Fibroblast of upper back skin (primary cell): ENCODE measurements at places on chromosomes 7 and 10.

DNA sequence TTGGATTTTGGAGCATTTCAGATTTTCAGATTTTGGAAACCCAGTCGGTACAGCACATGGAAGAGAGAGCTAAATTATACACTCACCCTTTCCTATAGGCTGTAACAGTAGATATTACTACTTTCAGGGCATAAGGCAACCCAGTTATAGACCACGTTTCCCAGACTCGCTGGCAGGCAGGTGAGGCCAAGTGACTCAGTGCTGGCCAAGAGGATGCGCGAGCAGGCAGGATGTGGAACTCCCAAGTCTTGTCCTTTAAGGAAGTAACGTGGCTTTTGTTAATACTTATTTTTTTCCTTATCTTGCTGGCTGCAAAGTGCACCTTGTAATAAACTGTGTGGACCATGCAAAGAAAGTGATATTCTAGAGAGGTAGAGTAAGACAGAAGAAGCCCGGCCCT lies 1160.1 kb downstream of the GATA3 start:
- DNase-seq, result no peak

DNA sequence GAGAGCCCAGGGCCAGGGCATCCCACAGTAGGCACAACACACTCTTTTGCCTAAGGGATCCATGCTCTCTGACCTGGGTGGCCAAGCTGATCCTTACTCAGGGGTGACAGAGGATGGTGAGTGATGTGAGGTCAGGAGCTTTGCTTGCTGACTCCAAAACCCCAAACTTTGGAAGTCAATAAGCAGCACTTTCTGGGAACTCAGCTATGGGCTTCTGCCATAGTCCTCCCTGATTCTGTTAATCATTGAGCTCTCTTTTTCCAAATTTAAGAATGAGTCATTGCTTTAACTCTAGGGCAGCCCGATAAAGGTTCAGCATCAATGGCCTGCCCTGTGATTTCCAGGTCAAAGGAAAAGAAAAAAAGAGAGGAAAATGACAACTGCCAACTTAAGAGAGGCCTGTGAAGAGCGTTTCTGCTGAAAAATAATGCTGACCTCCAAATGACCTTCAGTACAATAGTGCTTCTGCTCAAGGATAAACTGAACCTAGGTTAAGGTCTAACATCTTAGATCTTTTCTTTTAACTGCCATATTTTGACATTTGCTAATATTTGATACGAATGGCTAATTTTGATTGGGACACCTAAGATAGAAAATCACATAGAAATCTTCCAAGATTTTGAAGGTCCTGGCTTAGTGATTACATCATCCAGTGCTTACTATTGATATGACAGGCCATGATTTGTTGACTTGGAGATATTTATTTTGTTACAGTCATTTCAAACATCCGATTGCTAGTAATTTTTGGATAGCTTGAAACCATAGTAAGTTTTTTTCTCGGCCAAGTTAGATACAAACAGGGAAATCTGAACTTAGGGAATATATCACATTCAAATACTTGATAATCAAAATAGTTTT lies 20.8 kb upstream of the RELN start:
- DNase-seq, result no peak

DNA sequence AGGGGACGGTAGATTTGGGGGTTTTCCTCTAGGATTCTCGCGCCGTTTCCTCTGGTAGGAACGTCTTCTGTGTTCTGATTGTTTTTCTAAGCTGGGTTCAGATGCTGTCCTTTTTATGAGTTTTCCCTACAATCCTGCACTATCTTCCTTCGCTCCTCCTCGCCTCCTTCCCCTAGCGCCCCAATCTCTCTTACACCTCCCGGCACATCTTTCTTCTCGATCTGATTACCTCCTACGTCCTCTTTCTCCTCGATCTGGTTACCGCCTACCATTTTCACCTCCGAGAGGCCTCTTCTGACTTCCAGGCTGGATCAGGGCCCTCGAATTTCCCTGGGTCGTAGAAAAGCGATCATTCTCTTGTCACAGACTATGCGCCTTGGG lies 413 bp downstream of the BUD31 start:
- no peak for DNase-seq

- DNase-seq, result no peak
Observed at GRCh38 chr10:129771576-129771975, 192.5 kb downstream of the EBF3 start.

DNA sequence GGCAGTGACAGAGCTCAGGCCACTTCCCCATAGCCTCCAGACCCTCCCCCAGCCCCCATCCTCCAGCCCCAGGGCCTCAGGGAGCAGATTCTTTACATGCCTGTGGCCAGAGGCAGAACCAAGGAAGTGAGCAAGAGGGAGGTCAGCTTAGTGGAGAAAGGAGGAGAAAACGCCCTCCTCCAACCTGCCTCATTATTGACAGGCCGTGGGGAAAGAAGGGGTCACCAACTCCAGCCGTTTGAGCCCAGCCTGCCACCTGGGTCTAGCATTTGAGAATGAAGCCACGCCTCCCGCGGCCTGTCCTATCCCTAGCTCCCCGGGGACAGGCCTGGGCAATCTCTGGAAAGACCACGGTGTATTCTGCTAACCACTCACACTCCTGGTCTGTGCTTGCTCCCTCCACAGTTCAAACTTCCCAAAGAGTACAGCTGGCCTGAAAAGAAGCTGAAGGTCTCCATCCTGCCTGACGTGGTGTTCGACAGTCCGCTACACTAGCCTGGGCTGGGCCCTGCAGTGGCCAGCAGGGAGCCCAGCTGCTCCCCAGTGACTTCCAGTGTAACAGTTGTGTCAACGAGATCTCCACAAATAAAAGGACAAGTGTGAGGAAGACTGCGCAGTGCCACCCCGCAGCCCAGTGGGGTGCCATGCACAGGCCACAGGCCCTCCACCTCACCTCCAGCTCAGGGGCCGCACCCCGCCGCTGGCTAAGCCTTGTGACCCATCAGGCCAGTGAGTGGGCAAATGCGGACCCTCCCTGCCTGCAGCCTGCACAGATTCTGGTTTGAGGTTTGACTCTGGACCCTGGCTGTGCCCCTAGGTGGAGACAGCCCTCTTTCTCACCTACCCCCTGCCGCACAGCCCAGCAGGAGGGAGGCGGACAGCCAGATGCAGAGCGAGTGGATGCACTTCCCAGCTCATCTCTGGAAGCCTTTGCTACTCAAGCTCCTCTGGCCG lies 14.3 kb upstream of the TRIM8 start:
- peak; percentile 94 for DNase-seq

- no peak for DNase-seq
Observed at GRCh38 chr10:131896403-131896802, 4.4 kb upstream of the PPP2R2D start.

- DNase-seq, result no peak
Observed at GRCh38 chr10:111548084-111548726, 471.4 kb downstream of the ADRA2A start.

DNA sequence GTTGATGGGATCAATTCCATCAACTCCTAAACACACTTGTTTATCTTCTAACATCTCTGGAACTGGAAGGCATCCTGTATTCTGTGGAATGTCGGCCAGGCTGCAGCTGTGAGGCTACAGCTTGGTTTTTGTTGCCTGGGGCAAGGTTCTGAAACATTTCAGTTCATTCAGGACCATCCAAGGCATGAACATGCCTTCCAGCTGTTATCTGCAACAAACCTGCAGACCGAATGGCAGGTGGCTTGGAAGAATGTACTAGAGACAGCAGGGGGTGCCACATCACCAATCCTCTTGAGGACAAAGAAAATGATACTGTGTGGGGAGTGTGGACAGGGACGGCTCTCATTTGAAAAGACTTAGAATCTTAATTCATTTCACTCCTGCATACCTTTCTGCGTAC lies 12.4 kb downstream of the PAPOLB start:
- DNase-seq, result peak; percentile 19

- DNase-seq, result no peak
Observed at GRCh38 chr10:118816471-118817168, 61.9 kb upstream of the CACUL1 start.

GRCh38 chr10:51348622-51349021 lies 274.3 kb downstream of the PRKG1 start:
- DNase-seq, result no peak

DNA sequence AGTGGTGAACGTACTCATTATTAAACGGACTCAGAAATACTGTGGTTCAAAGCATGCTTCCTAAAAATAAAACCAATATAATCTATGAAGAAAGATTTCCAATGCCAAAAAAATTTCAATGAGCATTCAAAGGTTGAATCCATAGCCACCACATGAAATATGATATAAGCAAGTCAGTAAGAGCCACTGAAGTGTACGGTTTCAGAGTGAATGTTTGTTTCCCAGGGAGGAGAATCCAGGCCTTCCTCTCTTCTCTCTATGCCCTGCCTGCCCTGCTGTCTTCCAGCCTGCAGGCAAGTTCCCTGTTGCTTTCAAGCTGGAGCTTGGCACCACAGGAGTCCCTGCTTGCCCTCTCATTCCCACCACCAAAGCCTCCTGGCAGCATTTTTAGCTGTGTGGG lies 1171.6 kb upstream of the C7orf33 start:
- no peak for DNase-seq

DNA sequence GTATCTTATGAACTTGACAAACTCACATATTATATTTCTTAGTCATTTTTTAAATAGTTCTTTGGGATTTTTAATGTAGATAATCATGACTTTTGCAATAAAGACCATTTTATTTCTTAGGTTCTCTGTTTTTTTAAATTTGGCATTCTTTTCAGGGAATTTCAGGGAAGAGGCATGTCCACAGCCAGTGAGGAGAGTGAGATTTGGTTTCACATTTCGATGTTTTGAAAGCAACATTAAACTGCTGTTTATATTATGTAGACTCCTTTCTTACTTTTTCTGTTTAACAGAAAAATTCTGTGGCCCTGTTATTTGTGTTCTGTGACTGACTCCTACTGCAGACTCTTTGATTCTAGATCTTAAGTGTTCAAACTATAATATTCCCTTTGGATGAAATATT lies 153.7 kb downstream of the FAM107B start:
- no peak for DNase-seq

DNA sequence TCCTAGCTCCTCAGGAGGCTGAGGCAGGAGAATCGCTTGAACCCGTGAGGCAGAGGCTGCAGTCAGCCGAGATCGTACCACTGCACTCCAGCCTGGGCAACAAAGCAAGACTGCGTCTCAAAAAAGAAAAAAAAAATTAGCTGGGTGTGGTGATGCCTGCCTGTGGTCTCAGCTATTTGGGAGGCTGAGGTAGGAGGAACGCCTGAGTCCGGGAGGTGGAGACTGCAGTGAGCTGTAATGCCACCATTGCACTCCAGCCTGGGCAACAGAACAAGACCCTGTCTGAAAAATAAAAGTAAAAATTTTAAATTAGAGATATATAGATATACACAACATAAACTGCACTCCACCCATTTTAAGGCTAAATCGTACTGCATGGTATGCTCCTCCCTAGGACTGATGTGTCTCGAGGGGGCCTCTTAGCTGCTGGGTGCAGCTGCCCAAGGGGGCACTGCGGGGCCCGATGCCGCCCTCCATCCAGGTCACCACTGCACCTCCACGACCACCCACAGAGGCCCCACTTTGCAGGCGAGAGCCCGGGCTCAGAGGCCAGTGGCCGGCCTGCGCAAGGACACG lies 40.9 kb upstream of the FOXK1 start:
- DNase-seq, result no peak

DNA sequence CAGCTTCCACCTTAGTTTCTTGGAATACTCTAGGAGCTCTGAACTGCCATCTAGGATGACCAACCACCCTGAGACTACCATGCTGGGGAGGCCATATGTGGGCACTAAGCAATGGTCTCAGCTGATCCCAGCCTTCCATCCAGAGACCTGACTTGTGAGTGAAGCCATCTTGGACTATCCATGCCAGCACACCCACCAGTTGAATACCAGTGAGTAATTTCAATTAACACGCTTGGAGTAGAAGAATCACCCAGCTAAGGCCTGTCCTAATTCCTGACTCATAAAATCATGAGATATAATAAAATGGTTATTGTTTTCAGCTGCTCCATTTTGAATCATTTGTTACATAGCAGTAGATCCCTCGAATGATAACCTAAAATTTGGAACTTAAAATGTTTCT lies 5.2 kb upstream of the KIF5B start:
- DNase-seq, result no peak

DNA sequence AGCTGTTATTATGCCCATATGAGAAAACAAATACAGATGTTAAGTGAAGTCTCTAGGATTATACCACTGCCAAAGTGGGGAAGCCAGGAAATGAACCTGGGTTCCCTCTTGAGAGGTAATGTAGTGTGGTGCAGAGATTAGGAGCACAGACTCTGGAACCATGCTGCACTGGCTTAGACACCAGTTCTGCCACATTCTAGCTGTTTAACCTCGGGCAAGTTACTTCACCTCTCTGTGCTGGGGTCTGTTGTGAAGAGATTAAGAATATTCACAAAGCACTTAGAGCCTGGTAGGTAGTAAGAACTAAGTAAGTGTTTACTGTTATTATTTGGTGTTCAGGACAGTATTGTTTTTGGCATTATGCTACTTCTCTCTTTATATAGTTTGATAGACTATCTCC lies 41.9 kb downstream of the PDE6C start:
- DNase-seq, result no peak

DNA sequence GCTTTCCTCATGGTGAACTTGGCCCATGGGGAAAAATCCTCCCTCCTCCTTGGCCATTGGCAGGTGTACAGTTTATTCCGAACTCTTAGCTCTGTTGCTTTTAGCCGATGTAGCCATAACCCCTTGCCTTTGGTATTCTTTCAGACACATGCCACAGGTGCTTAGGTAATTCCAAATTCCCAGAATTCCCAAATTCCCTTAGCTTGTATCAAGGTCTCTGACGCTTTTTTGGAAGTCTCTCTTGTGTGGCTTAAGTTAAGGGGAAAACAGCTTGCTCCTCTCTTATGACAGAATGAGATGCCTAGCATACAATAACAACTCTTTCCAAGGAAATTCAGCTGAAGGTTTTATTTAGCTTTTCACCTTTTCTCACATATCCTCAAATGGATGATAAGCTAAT lies 68.0 kb downstream of the SUGCT start:
- DNase-seq, result peak; percentile 33

DNA sequence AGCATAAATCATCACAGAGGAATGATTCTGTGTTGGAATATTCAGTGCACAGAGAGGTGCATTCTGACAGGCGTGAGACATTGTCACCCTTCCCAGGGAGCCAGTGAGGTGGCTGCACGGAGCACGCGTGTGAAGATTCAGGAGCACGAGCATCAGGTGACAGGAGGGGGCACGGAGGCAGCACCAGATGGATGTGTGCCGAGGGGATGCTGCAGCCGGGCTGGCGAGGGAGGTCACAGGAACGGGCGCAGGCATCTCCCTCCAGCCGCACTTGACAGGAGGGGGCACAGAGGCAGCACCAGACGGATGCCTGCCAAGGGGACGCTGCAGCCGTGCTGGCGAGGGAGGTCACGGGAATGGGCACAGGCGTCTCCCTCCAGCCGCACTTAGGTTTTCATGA lies 66.5 kb downstream of the DIP2C start:
- no peak for DNase-seq

- no peak for DNase-seq
Observed at GRCh38 chr10:29634764-29635625, at the start of gene SVIL. SVIL (minus strand) TSS chr10:29634971; CDS start chr10:29555058, 79,913 bp downstream.

GRCh38 chr7:123747620-123748141 lies 1.1 kb downstream of the WASL start:
- DNase-seq, result peak; percentile 82

- DNase-seq, result no peak
Observed at GRCh38 chr7:11478882-11479281, 353.1 kb downstream of the THSD7A start.

- peak; percentile 38 for DNase-seq
Observed at GRCh38 chr7:155885167-155886155, 73.2 kb upstream of the SHH start.

GRCh38 chr10:78771808-78772455 lies 296.8 kb upstream of the ZMIZ1 start:
- no peak for DNase-seq
